Neural progenitor cell (in vitro differentiated cells): ENCODE measurements at places on chromosomes 11 and 22.
A peak's percentile ranks its signal among the peaks of the same experiment; 100 is the strongest.

- no peak for DNase-seq
These were observed 3.0 kb downstream of the YWHAH start for GRCh38 chr22:31947296-31947695.

DNA sequence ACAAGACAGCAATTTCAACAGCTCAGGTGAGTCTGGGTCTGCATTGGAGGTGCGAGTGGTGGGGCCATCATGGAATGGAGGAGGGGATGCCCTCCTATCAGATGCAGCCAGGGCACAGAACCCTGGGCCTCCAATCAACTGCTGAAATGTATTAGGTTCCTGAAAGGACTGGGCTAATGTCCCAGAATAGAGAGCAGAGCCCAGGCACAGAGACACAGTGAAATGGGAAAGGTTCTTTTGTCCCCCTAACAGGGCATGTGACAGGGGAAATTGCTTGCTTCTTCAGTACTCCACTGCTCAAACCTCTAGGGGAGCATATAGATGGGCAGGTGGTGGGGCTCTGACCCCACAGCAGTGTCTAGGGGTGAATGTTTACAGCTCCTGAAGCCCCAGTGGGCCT is 87.3 kb upstream of the CLPB start:
- DNase-seq, result no peak

DNA sequence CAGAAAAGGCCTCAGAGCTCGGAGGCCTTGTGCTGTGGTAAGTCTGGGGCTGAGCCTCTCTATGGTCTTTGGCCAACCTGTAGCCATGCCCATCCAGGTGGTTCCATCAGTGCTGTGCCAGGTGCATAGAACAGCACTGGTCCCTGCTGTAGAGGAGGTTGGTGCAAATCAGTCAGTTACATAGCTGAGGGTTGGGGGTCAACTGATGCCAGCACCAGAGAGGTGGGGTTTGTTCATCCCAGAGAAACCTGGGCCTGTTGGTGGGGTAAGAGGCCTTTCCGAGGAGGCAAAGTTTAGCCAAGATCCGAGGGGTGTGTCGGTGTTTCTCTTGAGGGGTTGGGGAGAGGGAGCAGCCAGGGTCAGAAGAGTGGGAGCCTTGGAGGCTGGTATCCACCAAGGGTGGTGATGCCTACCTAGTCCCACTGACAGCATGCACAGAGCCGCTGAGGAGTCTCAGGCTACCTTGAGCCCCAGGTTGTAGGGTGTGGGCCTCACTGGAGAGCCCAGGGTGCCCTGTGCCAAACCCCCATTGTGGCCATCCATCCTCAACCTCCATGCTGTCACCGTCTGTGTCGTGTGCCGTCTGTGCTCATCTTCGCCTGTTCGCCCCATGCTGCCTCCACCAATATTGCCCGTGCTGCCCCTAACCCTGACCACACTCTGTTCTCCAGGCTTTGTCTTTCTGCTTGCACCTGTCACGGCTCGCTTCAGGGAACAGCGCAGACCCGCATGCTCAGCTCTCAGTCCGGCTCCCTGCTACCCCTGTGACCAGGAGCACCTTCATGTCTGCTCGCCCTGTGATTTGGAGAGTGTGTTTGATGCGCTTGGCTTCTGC is 78.7 kb upstream of the SUSD2 start:
- DNase-seq, result no peak

DNA sequence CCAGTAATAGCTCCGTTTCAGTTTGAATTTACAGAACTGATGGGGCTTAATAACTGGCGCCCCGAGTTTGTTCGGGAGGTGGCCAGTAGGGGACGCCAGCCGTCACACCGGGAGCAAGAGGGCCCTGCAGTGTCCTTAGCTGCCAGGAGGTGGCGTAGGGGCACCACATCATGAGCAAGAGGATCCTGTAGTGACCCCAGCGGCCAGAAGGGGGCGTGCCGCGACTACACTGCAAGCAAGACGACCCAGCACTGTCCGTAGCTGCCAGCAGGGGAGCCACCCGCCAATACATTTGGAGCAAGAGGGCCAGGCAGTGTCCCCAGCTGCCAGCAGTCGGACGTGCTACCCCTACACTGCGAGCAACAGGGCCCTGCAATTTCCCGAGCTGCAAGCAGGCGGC is 663.7 kb upstream of the B3GAT1 start:
- peak; percentile 52 for DNase-seq

DNA sequence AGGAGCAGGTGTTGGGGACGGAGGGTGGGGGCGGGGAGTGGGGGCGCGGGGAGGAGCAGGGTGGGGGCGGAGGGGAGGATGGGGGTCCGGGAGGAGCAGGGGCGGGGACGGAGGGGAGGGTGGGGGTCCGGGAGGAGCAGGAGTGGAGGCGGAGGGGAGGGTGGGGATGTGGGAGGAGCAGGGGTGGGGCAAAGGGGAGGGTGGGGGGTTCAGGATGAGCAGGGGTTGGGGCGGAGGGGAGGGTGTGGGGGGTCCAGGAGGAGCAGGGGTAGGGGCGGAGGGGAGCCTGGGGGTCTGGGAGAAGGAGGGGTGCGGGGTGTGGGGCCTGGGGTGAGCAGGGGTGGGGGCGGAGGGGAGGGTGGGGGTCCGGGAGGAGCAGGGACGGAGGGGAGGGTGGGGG is 17.1 kb downstream of the CRELD2 start:
- DNase-seq, result no peak
